Pancreas (tissue), 10 donors: ENCODE measurements at places on chromosomes 11 and 22. TPM values are rescaled to one million over a fixed set of nuclear protein-coding genes. Genes with fewer than 3 reads are reported as not detected.

OR4C46 gene
- total RNA-seq = not detected

NLRP10 gene
- not detected for total RNA-seq

KDM4D gene
- total RNA-seq = 0.32 TPM

SOX6 gene
- total RNA-seq = 23.0 TPM

CCDC89 gene
- 0.12 TPM for total RNA-seq

GRCh38 chr11:112837162-112837826 lies 123.9 kb upstream of the NCAM1 start:
- no peaks in the 10 kb centered on the region for H3K27me3 ChIP-seq
- no peak overlapping the region for H3K27ac ChIP-seq
- DNase-seq = peak; percentile 33
- H3K4me3 ChIP-seq = no peak overlapping the region
- H3K4me1 ChIP-seq = no peaks in the 10 kb centered on the region
- H3K36me3 ChIP-seq = no peaks in the 10 kb centered on the region

- H3K27me3 ChIP-seq = no peaks in the 10 kb centered on the region
- H3K36me3 ChIP-seq = no peaks in the 10 kb centered on the region
- H3K27ac ChIP-seq = no peak overlapping the region
Measured at GRCh38 chr11:122181893-122182292, 65.9 kb upstream of the BLID start.

- no peaks in the 10 kb centered on the region for H3K36me3 ChIP-seq
- no peaks in the 10 kb centered on the region for H3K4me1 ChIP-seq
- no peak overlapping the region for H3K27ac ChIP-seq
- no peak for DNase-seq
- H3K27me3 ChIP-seq = no peaks in the 10 kb centered on the region
Measured at GRCh38 chr11:203056-203944, 3.9 kb downstream of the BET1L start.

GRCh38 chr22:46761017-46761416 lies 1.4 kb upstream of the TBC1D22A start:
- peaks cover 9% of the 10 kb centered on the region for H3K4me1 ChIP-seq
- no peak overlapping the region for H3K4me3 ChIP-seq
- no peaks in the 10 kb centered on the region for H3K36me3 ChIP-seq
- DNase-seq = no peak
- H3K27ac ChIP-seq = no peak overlapping the region

- H3K36me3 ChIP-seq = no peaks in the 10 kb centered on the region
- no peak overlapping the region for H3K27ac ChIP-seq
- H3K27me3 ChIP-seq = no peaks in the 10 kb centered on the region
- peaks cover 3% of the 10 kb centered on the region for H3K4me1 ChIP-seq
- no peak overlapping the region for H3K4me3 ChIP-seq
- no peak for DNase-seq
Measured at GRCh38 chr22:50701428-50702154, 29.0 kb downstream of the SHANK3 start.

GRCh38 chr11:332651-333480 lies 12.2 kb upstream of the IFITM3 start:
- no peaks in the 10 kb centered on the region for H3K27me3 ChIP-seq
- H3K4me1 ChIP-seq = no peaks in the 10 kb centered on the region
- no peak overlapping the region for H3K4me3 ChIP-seq
- H3K27ac ChIP-seq = no peak overlapping the region
- DNase-seq = no peak
- H3K36me3 ChIP-seq = no peaks in the 10 kb centered on the region

- peak; percentile 80 for DNase-seq
- H3K4me3 ChIP-seq = peak overlapping the region; percentile 11
- H3K4me1 ChIP-seq = peaks cover 18% of the 10 kb centered on the region
- H3K36me3 ChIP-seq = peaks cover 11% of the 10 kb centered on the region
- H3K27me3 ChIP-seq = no peaks in the 10 kb centered on the region
- H3K27ac ChIP-seq = peak overlapping the region; percentile 88
Measured at GRCh38 chr22:50293441-50294318, 13.8 kb downstream of the PLXNB2 start.

DNA sequence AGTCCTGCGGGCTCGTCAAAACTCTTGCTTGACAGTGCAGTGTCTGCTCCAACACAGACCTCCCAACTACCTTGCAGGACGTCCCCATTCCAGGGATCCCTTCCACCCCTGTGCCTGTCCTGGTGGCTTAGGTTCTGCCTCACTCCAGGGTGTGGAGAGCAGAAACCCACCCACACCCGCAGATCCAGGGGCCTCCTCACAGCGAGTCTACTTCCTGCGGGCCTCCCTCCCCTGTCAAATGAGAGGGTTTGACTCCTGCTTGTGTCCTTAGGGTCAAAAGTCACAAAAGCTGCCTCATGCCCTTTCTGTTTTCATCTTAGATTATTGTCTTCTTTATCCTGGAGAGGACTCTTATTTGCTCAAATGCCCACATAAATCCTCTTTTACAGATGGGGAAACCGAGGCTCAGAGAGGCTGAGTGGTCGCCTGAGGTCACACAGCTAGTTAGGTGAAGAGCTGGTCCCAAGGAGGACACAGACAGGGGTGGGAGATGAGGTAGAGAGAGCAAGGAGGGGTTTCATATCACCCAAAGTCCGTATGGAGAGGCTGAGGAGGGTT lies 81.1 kb upstream of the KCNQ1OT1 start:
- H3K36me3 ChIP-seq = no peaks in the 10 kb centered on the region
- H3K4me1 ChIP-seq = peaks cover 36% of the 10 kb centered on the region
- no peak overlapping the region for H3K4me3 ChIP-seq
- peak overlapping the region; percentile 17 for H3K27ac ChIP-seq
- no peak for DNase-seq

DNA sequence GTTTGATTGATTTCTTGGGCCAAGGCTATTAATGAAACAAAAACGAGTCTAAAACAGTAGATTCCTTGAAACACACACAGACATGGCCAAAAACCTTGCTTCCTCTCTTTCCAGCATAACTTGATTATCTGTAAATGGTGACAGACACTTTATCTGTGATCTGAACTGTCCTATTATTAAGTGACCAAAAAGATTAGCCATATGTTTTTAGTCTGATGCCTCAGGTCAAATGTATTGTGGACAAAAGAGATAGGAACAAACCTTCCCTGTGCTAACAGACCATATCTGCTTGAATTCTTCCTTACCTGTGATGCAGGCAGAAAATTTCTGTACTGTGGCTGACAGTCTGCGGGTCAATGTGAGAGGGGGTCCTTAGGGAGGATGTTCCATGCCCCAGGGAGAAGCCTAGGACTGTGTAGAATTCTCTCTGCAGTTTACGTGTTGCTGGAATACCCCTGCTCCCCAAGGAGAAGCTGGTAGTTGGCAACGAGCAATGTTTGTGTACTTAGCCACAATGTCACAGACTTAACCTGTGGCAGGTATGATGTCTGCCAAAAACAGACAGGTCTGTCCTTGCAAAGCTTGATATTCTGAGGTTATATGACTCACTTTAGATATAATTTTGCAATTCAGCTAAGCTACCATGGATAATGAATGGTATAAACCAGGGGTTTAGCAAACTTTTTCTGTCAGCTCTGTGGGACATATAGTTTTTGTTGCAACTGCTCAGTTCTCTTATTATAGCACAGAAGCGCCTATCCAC lies 31.2 kb downstream of the C11orf71 start:
- H3K4me1 ChIP-seq = no peaks in the 10 kb centered on the region
- no peak overlapping the region for H3K27ac ChIP-seq
- no peaks in the 10 kb centered on the region for H3K36me3 ChIP-seq
- no peak for DNase-seq
- H3K4me3 ChIP-seq = no peak overlapping the region
- no peaks in the 10 kb centered on the region for H3K27me3 ChIP-seq

GRCh38 chr22:50228366-50228765 lies 16.5 kb downstream of the TUBGCP6 start:
- H3K4me3 ChIP-seq = no peak overlapping the region
- no peaks in the 10 kb centered on the region for H3K27me3 ChIP-seq
- DNase-seq = no peak
